CD4-positive, alpha-beta memory T cell (primary cell): ENCODE measurements at places on chromosomes 2 and 18.

- no peak for DNase-seq
Observed at GRCh38 chr2:217945530-217945929, 57.3 kb downstream of the TNS1 start.

- no peak for DNase-seq
Observed at GRCh38 chr18:59681521-59682004, 15.7 kb downstream of the CCBE1 start.

DNA sequence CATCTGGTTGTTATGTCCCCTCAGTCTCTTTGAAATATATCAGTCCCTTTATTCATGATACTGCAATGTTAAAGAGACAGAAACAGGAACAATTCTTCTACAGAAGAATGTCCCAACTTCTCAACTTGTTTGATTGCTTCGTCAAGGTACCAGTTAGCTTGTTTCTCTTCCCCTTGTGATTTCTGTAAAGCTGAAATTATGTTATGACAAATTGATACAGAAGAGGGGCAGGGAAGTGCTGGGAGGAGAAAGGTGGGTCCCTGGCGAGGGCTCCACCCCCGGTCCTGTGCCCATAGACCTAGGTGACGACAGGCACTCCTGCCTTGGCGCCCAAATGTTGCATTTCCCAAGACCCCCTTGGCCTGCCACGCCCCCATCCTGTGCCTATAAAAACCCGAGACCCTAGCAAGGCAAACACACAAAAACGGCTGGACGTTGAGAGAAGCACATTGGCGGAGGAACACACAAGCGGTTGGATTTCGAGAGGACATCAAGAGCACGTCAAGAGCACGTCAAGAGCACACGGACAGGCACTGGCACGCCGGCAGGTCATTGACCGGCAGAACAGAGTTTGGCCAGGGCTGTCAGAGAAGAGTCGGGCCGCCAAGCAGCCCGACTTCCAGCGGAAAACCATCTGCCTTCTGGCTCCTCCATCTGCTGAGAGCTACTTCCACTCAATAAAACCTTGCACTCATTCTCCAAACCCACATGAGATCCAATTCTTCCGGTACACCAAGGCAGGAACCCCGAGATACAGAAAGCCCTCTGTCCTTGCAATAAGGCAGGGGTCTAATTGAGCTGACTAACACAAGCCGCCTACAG, 11.5 kb upstream of the RTN4 start:
- DNase-seq, result no peak

DNA sequence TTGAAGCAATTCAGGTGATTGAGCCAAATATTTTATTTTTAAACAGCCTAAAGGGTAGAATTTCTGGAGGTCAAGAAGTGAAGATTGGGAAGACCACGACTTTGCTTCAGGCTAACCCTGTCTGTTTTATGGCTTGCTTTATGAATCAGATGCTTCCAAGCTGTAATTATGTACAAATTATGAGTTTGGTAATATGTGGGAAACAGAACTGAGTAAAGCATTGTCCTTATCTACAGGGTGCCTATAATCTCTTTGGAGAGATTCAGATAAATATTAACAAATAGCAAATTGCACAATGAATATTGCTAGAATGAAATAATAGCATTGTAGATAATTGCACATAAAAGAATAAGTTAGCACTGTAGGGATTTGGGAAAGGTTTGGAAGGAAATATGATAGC, 539.4 kb upstream of the CDH2 start:
- no peak for DNase-seq

GRCh38 chr2:239908744-239909143, 116.4 kb downstream of the NDUFA10 start:
- no peak for DNase-seq

GRCh38 chr2:53813151-53813550, 26.3 kb downstream of the ERLEC1 start:
- DNase-seq, result no peak

DNA sequence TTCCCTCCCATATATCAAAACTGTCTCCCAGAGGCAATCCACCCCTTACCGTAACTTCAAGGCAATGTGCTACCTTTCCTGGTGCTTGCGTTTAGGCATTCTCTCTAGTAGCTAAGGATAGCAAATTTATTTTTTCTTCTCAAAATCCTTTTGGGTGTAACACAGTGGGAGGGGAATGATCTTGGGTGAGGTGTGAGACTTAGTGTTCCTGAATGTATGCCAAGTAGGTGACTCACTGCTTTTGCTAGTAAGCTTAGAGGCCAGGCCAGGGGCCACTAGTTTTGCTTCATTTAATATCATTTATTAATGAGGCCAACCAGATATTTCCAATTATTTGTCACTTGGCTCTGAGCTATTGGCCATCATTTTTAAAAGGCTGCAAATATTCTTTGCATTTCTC, 135.5 kb downstream of the NAPG start:
- DNase-seq, result no peak

GRCh38 chr2:190696792-190697398, 48.0 kb downstream of the NAB1 start:
- no peak for DNase-seq

DNA sequence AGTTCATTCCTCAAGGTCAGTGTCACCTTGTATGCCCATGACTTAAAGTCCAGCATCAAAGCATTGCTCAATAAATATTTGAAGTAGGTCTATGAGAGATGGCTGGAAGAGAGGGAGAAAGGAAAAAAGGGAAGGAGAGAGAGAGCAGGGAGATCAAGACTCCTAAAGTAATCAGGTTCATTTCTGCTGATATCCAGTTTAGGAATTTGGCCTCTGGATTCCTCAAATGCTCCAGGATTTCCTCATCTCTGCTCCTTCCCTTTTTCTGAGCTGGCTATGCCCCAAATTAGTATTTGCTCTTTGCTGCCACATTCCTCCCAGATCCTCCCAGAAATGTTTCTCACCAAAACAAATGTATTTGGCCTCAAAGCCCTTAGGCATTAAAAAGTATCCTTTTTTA, 739.4 kb upstream of the CHAC2 start:
- DNase-seq, result no peak

GRCh38 chr2:146873646-146874259, 971.1 kb upstream of the ACVR2A start:
- no peak for DNase-seq

DNA sequence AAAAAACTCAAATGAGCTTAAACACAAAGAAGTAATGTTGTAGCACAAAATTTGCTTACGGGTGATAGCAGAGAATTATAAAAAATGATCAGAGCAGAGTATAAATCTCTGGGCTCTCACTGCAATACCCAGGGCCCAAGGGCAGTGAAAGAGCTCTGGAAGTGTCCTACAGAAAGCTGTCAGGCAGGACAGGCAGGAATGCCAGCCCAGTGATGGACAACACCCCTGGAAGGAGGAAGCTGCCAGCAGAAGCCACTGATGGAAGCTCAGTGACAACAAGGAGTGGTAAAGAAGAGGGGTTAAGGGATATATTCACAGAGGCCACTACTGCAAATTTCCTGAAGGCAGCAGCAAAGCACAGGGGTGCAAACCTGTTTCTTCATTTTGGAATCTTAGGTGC, 214.9 kb downstream of the L3MBTL4 start:
- DNase-seq, result no peak

- no peak for DNase-seq
Observed at GRCh38 chr18:26471027-26471426, 77.3 kb downstream of the KCTD1 start.

DNA sequence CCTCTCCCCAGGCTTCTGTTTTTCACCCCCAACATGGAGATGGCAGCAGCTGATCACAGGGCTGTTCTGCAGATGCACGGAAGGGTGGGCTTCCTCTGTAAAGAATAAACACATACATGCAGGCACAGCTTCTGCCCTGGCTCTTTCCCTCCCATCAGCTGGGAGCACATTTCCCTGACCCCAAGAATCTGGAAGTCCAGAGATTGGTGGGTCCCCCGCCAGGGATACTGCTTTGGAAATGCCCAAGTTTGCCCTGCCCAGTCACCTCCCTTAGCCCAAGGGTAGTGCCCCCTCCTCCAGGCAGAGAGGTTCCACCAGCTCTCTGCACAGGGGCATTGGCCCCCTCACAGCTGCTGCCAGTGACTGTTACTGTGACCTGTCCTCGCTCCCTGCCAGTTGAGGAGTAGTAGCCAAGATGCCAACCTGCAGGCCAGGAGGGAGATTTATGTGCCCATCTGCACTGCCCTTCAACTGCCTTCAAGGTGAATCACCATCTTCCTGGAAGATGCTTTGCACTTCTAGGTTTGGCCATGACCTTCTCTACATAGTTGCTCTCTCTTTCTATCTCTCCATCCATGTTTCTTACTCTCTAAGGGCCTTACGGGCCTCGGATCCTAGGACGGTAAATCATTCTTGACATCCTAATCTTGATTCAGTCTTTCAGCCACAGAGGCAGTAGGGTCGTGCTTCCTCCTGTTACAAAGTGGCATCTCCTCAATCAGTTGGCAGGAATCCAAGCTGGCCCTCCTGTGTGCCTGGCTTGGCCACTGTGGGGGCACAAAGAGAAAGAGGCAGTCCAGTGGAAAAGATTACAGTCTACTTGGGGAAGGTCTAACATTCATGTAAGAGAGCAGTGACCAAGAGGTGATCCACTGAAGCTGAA, 121.8 kb downstream of the CTIF start:
- no peak for DNase-seq

DNA sequence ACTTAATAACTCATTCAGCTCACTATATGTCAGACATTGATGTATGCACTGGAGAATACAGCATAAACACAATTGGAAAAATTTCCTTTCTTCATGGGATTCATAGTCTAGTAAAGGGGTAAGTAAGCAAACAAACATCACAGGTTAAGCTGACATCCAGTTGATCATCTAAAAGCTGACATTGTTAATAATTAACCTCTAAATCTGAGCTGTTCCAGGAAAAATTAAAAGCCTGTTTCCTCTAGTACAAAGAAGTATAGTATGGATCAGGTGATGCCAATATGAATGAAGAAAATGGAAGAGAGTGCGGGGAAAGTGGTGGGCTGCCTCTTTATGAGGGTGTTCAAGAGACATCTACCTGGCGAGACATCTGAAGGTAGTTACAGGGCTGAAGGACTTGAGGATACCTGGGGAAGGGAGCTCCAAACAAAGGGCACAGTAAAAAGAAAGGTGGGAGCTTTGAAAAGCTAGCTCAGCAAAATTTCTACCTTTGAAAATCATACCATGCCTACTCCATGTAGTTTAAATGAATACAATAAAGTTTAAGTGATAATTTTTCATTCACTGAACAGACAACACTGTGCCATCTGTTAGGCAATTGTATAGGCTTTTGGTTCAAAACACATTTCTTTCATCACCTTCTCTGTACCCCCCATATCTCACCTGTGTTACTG, 619.3 kb downstream of the TRIB2 start:
- no peak for DNase-seq

- no peak for DNase-seq
Observed at GRCh38 chr2:221641181-221641871, 69.2 kb upstream of the EPHA4 start.

DNA sequence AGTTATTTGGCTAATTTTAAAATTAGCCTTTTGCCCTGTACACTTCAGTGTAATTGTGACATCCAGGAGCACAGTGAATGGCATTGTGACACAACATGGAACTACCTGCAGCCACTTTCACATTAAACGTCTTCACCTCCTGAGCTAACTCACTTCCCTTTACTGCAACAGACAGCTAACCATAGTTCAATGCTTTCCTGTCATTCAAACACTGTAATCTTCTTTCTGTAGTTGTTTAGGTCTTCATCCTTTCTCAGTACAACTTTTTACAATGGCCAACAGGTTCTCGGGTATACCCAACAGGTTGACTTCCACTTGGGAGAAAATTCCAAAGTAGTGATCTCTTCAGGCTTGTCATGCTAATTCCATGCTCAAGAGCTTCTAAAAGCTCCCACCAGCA, 8.6 kb upstream of the AGPS start:
- no peak for DNase-seq

GRCh38 chr2:223815884-223816570, 21.4 kb downstream of the AP1S3 start:
- DNase-seq, result no peak

GRCh38 chr2:30611583-30611982, 164.5 kb downstream of the LCLAT1 start:
- no peak for DNase-seq

- DNase-seq, result no peak
Observed at GRCh38 chr2:94997981-94998930, 27.3 kb upstream of the MAL start.
